ENCODE measurements at places on chromosomes 12 and 14.
A peak's percentile ranks its signal among the peaks of the same experiment; 100 is the strongest.

GRCh38 chr14:104549536-104550339 is 29.8 kb upstream of the C14orf180 start:
- no peak for DNase-seq

GRCh38 chr12:107404981-107405380 is 280.6 kb upstream of the PWP1 start:
- DNase-seq: no peak

- no peak for DNase-seq
Measured at GRCh38 chr12:113374823-113375428, 16.5 kb downstream of the PLBD2 start.

DNA sequence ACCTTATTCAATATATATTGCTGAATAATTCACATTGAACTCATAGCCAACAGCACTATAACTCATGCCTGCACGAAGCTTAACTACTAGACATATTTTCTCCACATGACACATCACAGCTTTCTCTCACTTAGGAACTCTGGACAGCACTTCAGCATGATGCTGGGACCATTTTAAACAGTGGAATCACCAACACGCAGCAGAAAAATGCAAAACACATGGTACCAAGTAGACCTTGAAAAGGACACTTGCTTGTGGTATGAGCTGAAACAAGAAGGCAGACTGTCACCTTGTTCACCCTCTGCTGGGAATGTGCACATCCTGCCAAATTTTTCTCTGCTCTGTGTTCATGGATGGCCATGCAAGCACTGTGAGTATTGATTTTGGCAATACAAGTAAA is 34.8 kb upstream of the CD9 start:
- no peak for DNase-seq

GRCh38 chr14:75333606-75334548 is 55.2 kb downstream of the FOS start:
- DNase-seq: no peak

- peak; percentile 15 for DNase-seq
Measured at GRCh38 chr12:121523741-121524140, 57.1 kb downstream of the KDM2B start.

GRCh38 chr14:21039585-21040369 is 2.4 kb upstream of the RNASE7 start:
- DNase-seq: peak; percentile 55

GRCh38 chr14:51253880-51254279 is 13.8 kb downstream of the TMX1 start:
- no peak for DNase-seq

DNA sequence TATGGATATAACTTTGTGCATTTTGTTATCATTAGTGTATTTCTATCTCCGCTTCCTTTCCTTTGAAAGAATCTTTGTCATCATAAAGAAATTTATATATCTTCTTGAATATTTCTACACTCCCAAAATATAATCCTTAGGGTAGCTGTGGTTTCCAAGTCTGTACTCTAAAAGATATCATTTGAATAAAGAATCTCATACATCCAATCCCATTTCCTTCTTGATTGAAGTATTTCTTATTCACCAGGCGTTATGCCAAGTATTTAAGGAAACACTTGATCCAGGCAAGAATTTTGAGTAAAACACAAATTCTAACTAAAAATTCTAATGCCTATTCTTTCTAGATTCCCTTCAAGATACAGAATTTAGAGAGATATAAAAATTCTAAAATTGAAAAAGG is 821.8 kb downstream of the GALC start:
- DNase-seq: no peak

DNA sequence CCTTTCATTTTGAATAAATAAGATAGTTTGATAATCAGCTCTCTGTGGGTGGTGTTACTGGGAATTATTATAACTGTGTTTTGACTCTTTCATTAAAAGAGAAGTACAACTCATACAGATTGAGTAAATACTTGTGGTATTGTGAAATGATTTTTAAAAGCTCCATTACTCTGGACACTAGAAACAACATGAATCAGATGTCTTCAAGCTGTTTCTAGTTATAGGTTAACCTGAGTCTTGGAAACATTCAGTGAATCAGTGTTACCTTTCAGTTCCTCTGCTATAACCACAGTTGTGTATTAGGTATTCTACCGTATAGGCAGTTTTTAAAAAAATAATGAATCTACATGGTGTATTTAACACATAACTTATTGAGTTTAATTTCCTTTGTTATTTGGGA is 128.4 kb upstream of the SSTR1 start:
- no peak for DNase-seq

- DNase-seq: no peak
Measured at GRCh38 chr14:55912344-55912743, 205.9 kb upstream of the PELI2 start.

DNA sequence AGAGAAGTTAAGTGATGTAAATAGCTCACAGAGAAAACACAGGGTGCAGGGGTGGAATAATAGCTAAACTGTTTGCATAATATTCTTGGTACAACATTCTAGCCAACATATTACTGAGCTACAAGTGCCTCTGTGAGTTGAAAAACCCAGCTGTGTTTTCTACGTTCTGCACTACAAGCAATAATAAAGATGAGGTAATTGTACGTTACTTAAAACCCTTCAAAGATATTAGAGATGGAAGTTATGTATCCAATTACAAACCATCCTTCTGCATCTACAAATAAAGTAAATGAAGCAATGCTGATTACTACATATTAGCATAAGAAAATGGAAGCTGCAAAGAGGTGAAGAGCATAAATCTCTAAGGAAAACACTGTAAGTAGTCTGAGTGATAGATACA is 271.4 kb downstream of the SSPN start:
- no peak for DNase-seq

GRCh38 chr12:4909734-4910501 is at the start of gene KCNA1:
Gene KCNA1 (plus strand): TSS chr12:4909905. CDS start chr12:4911379, 1,474 bp downstream.
- DNase-seq: no peak

DNA sequence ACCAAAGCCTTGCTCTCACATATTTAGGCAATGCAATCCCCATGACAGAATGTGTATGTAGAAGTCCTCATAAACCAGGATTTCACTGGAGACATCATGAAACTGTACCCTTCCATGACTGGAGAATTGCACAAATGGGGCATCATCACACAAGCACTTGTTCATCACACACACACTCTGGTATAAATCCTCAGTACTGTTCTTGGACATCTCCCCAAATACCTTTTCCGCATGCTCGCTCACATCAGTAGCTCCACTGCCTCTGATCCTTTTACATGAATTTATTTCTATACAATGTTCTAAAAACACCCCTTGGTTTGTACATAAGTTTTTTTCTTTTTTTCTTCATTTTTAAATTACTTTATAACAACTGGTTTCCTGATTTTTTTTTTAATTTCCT is 3.3 kb upstream of the ING4 start:
- DNase-seq: no peak

DNA sequence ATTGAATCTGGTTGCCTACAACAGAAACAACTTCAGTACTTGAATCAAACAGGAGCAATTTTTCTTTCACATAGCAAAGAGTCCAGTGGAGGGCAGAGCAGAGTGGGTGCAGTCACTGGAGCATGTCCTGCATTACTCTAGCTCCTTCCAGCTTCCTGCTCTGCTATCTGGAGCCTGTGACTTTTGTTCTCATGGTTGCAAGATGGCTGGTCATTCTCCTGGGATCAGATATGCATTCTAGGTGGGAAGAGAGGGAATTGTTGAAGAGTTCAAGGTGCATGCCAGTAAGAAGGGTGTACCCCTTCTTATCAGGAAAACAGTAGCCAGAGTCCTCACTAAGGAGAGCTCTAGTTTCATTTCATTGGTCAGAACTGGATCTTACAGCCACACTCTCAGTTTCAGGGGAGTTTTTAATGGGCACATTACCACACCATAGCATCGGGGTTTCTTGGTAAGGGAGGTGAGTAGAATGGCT is 8.0 kb downstream of the IFT43 start:
- no peak for DNase-seq

DNA sequence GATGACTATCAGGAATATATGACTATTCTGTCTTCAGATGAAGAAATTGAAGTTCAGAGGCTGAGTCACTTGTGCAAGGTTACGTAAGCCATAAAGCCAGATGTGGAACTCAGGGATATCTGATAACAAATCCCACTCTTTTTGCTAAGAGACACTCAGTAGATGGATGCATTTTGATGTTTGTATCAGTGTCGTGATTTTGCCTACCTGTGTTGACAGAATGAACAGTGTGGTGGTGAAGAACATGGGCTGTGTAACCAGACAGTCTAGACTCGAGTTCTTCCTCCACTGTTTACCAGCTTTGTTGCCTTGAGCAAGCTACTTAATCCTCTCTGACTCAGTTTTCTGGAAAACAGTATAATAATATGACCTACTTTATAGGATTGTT is 93.9 kb downstream of the DAAM1 start:
- no peak for DNase-seq
